ENCODE measurements at places on chromosomes 2 and 18.
A peak's percentile ranks its signal among the peaks of the same experiment; 100 is the strongest.

GRCh38 chr2:39701137-39701536, 35.4 kb downstream of the TMEM178A start:
- no peak for DNase-seq

DNA sequence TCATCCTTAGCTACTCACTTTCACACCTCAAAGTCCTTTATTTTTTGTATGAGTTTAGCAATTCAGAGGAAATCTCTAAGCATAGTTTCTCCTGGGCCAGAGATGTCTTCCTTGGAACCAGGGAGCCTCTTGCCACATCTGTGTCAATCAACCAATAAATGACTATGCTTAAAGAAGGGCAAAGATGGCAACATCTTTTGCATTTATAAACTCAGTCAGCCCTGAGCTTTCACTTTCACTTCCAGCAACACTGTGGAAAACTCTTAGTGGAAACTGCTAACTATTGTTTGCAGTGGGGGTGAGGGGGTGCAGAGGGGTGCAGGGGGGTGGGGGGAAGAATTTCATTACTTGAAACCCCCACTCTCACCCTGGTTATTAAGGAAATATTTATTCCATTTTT, 3.4 kb downstream of the ACVR1C start:
- DNase-seq, result no peak

GRCh38 chr2:149894760-149895159, 307.2 kb upstream of the MMADHC start:
- no peak for DNase-seq

DNA sequence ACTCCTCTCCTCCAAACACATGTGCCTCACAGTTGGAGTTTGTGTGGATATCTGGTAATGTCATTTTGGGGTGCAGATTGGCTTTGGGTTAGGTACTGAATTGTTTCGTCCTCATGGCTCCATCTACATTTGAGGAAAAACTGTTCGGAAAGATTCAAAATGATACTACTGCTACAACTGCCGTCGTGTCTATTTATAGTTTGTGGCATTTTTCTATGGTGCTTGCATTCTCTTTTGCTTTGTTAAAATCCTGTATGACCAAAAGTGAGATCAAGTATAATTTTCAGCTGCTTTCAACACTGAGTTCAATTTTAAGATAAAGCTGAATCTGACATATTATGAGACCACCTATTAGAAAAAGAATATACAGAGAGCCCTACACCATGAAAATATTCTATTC, 176.3 kb upstream of the DSEL start:
- no peak for DNase-seq

- DNase-seq, result peak; percentile 58
Measured at GRCh38 chr2:136381722-136382633, 264.0 kb upstream of the CXCR4 start.

- DNase-seq, result no peak
Measured at GRCh38 chr2:191757208-191757607, 79.3 kb downstream of the NABP1 start.

DNA sequence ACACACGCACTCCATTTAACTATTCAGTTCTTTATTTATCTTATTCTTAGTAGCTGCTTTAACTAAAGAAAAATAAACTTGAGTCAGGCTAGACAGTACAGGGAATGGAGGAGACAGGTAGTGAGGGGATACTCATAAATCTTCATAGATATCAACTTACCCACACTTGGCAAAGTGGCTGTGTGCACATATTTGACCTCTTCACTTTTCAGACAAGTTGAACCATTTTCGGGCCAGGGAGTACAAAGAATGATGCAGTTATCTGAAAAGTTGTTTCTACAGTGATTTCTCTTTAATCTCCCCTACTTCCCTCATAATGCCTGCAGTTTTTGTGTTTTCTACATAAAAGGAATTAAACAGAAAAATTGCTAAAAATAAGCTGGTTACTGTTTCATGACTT, 307.5 kb downstream of the GULP1 start:
- DNase-seq, result no peak

GRCh38 chr2:228819701-228820100, 451.4 kb downstream of the PID1 start:
- DNase-seq, result no peak

- no peak for DNase-seq
Measured at GRCh38 chr2:5692561-5693286, 540 bp downstream of the SOX11 start.

GRCh38 chr18:47999801-48000248, 69.4 kb upstream of the SMAD2 start:
- no peak for DNase-seq

GRCh38 chr2:174957050-174957449, 48.1 kb downstream of the CHN1 start:
- DNase-seq, result no peak

GRCh38 chr2:120716641-120717585, 18.8 kb upstream of the GLI2 start:
- DNase-seq, result no peak

DNA sequence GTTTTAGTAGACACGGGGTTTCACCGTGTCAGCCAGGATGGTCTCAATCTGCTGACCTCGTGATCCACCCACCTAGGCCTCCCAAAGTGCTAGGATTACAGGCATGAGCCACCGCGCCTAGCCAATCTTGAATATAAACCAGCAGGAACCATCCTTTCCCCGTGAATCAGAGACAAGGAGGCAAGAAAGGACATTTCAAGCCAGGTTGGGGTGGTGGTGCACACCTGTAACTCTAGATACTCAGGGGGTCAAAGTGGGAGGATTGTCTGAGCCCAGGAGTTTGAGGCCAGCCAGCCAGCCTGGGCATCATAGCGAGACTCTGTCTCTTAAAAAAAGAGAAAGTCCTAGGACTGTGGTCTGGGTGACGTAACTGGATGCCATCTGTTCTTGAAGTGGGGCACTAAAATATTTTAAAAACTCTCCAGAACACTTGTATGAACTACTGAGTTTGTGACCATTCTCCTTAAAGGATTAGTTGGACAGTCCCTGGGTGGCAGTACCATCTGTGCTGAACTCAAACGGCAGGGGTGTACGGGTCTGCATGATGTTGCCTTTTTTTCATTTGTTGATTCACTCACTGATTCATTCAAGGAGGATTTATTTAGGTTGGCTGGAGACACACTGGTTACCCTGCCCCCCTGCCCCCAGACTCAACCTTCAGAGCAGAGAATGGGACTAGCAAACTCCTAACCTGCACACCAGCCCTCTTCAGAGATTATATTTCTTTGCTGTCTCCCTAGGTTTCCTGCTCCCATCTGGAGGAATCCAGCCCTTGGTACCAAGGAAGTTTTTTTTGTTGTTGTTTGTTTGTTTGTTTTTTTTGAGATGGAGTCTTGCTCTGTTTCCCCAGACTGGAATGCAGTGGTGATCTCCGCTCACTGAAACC, 2.9 kb upstream of the TLX2 start:
- no peak for DNase-seq

DNA sequence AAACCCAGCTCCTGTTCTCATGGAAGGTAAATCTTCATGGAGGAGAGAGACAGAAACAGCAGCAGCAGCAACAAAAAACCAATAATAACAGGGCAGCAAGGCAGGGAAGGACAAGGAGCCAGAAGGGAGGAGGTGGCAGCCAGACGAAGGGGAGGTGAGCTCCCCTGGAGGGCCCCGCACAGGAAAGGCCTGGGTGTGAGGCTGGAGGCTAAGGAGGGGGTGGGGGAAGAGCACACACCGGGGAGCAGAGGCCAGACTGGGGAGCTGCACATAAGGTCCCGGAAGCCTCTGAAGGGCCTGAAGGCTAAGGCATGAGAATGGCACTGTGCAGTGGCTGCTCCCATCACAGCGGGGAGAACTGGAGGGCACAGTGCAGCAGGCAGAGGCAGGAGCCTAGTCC, 94.8 kb upstream of the SMAD7 start:
- no peak for DNase-seq

GRCh38 chr18:55404136-55404830, 183.7 kb downstream of the TCF4 start:
- no peak for DNase-seq

DNA sequence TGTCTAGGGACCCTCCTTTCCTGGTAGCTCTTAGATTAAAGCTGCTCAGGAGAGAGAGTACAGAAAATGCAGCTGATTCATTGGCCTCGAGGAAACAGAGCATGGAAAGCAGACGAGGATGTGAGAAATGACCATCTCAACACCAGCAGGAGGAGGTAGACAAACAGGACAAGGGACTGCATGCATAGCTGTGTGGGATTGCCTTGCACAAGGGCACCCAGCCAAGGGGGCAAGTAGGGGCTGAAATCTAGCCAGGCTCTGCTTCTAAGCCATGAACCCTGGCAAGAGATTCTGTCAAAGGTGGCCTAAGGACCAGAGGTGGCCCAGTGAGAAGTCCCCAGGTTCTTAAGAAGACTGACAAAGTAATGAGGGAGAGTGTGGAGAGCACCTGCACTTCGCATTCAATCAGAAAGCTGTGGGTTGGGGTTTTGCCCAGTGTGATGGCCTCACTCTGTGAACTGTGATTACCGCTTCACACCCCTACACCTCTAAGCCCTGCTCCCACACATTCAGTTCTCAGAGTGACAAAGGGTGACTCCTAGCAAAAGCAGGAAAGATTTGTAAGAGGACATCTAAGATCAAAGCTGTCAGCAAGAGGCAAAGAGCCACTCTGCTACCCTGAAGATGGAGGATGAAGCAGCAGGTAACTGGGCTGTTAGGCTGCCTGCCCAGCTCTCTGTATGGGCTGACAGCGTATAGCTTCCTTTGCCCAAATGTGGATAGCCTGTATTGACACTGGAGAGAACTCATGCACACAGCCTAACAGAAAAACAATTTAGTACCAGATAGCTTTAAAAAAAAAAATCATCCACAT, 151.3 kb upstream of the PELI1 start:
- peak; percentile 12 for DNase-seq

- no peak for DNase-seq
Measured at GRCh38 chr2:51218047-51218446, 186.1 kb upstream of the NRXN1 start.

- DNase-seq, result no peak
Measured at GRCh38 chr2:1222056-1222455, 191.2 kb upstream of the TPO start.

GRCh38 chr2:179180242-179180641, 84.4 kb downstream of the SESTD1 start:
- DNase-seq, result no peak

- DNase-seq, result no peak
Measured at GRCh38 chr18:78768656-78769501, 210.7 kb upstream of the SALL3 start.

Measured in activated CD4-positive, alpha-beta T cell treated with anti-CD3 and anti-CD28 coated beads for 24 hours (primary cell).